ENCODE measurements at places on chromosomes 12 and 14. TPM values are rescaled to one million over a fixed set of nuclear protein-coding genes. Genes with fewer than 3 reads are reported as not detected.

GRCh38 chr14:72560331-72560730 is 333.6 kb downstream of the DPF3 start:
- H3K4me3 ChIP-seq = no peak overlapping the region
- DNase-seq = no peak
- no peak overlapping the region for H3K27ac ChIP-seq
- H3K36me3 ChIP-seq = no peaks in the 10 kb centered on the region
- H3K27me3 ChIP-seq = peaks cover 8% of the 10 kb centered on the region

GRCh38 chr14:88989911-88990310 is 165.5 kb downstream of the TTC8 start:
- no peak for DNase-seq
- H3K4me3 ChIP-seq = no peak overlapping the region
- H3K36me3 ChIP-seq = no peaks in the 10 kb centered on the region
- H3K4me1 ChIP-seq = peaks cover 32% of the 10 kb centered on the region

- DNase-seq = no peak
- H3K36me3 ChIP-seq = no peaks in the 10 kb centered on the region
- no peaks in the 10 kb centered on the region for H3K4me1 ChIP-seq
- H3K27me3 ChIP-seq = no peaks in the 10 kb centered on the region
These were observed 268.7 kb upstream of the TBX3 start for GRCh38 chr12:114952573-114953271.

- H3K27ac ChIP-seq = peak overlapping the region; percentile 56
- peaks cover 57% of the 10 kb centered on the region for H3K4me1 ChIP-seq
- H3K36me3 ChIP-seq = no peaks in the 10 kb centered on the region
- DNase-seq = peak; percentile 88
These were observed 2.1 kb upstream of the PLEK2 start for GRCh38 chr14:67413806-67414769.

GRCh38 chr14:77032491-77032843 is 4.0 kb upstream of the IRF2BPL start:
- H3K36me3 ChIP-seq = no peaks in the 10 kb centered on the region
- no peaks in the 10 kb centered on the region for H3K27me3 ChIP-seq
- no peak overlapping the region for H3K4me3 ChIP-seq
- no peak for DNase-seq
- H3K4me1 ChIP-seq = peaks cover 61% of the 10 kb centered on the region

DNA sequence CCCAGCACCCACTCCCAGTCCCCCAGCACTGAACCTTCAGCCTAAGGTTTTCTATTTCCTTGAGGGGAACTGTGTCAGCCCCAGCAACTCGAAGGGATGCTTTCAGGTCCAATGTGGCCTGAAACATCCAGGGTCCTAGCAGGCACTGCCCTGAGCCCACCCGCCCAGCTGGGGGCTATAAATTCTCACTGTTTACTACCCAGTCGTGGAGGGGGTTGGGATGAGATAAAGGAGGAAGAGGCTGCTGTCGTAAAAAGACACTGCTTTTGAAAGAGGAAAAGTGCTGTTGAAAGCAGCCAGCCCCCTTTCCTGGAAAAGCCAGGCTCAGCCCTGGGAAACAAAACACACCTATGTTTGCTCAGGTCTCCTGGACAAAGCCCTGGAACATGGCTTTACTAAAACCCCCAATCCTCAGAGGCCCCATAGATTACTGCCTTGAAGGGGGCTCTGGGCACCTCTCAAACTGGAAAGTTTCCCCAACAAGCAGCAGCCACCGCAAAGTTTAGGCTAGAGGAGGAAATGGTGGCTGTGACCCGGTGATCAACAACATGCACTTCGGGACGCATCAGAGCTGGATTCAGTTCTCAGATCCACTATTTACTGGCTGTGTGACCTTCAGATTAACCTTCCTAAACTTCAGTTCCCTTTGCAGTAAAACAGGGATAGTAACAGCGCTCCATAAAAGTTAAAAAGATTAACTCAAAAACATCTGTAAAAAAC is 51.0 kb downstream of the ACTN1 start:
- no peaks in the 10 kb centered on the region for H3K27me3 ChIP-seq
- no peaks in the 10 kb centered on the region for H3K4me1 ChIP-seq
- no peaks in the 10 kb centered on the region for H3K36me3 ChIP-seq
- no peak for DNase-seq

DNA sequence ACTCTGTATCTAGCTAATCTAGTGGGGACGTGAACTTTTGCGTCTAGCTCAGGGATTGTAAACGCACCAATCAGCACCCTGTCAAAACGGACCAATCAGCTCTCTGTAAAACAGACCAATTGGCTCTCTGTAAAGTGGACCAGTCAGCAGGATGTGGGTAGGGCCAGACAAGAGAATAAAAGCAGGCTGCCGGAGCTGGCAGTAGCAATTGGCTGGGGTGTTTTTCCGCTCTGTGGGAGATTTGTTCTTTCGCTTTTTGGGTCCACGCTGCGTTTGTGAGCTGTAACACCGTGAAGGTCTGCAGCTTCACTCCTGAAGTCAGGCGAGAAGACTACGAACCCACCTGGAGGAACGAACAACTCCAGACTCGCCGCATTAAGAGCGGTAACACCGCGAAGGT is 76.5 kb downstream of the SPRING1 start:
- no peak overlapping the region for H3K4me3 ChIP-seq

GRCh38 chr14:30710876-30711275 is 88.8 kb downstream of the SCFD1 start:
- H3K4me1 ChIP-seq = no peaks in the 10 kb centered on the region
- H3K27ac ChIP-seq = no peak overlapping the region
- no peaks in the 10 kb centered on the region for H3K27me3 ChIP-seq
- H3K4me3 ChIP-seq = no peak overlapping the region

GRCh38 chr14:29016050-29016900 is 249.7 kb downstream of the FOXG1 start:
- H3K4me1 ChIP-seq = no peaks in the 10 kb centered on the region
- no peak overlapping the region for H3K27ac ChIP-seq
- no peaks in the 10 kb centered on the region for H3K27me3 ChIP-seq
- H3K4me3 ChIP-seq = no peak overlapping the region
- H3K36me3 ChIP-seq = no peaks in the 10 kb centered on the region
- DNase-seq = no peak

DNA sequence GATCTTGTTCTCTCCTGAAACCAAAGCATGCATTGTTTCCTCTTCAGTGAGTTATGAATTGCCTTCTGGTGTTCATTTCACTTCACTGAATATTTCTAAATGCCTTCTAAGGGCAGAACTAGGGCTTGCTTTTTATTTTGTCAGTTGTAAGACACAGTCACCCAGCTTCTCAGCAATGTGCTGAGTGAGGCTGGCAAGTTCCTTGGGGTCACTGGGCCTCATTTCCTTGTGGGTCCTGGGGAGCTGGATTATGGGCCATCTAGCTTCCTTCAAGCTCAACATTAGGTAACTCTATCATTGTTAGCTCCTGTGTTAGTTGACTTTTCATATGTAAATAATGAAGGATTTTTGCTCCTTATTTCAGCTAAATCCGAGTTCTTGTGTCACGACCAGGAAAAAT is 13.8 kb downstream of the ASCL4 start:
- H3K4me3 ChIP-seq = no peak overlapping the region
- H3K27ac ChIP-seq = no peak overlapping the region
- H3K4me1 ChIP-seq = no peaks in the 10 kb centered on the region
- no peaks in the 10 kb centered on the region for H3K36me3 ChIP-seq

DNA sequence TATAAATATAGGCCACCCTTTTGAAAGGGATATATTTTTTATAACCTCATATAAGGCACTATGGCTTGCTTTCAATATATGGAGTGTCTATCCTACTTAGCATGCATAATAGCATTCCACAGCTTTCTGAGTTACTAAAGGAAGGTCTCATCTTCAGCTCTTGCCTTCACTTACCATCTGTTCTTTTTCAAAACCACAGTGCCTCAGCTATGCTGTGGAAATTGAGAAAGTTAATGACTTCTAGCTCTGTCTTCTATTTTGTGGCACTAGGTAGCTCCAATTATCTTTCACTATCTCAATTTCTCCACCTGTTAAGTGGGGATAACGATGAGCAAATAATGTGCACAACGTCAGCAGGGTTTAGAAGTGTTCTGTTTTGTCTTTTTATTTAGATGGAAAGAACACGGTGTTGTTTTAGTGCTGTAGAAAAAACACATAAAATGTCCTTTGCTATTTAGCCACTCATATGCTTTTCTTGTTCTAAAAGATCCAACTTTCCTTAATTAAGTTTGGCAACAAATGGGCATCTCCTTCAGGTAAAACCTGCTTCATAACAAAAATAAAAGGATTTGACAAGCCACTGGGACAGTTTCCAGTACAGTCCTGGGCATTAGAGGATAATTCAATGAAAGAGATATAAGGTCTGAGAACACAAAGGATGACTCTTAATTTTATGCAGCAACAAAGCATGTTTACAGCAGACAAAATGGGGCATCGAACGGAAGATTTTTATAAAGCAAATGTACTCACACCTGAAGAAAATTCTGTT is 462.0 kb upstream of the SYT1 start:
- H3K4me3 ChIP-seq = no peak overlapping the region
- no peaks in the 10 kb centered on the region for H3K36me3 ChIP-seq
- no peak for DNase-seq
- no peaks in the 10 kb centered on the region for H3K4me1 ChIP-seq
- H3K27ac ChIP-seq = no peak overlapping the region

- DNase-seq = no peak
- H3K36me3 ChIP-seq = no peaks in the 10 kb centered on the region
- H3K27ac ChIP-seq = no peak overlapping the region
- H3K4me1 ChIP-seq = no peaks in the 10 kb centered on the region
- no peak overlapping the region for H3K4me3 ChIP-seq
These were observed 1.2 kb downstream of the SSTR1 start for GRCh38 chr14:38208618-38209562.

- H3K36me3 ChIP-seq = peaks cover 7% of the 10 kb centered on the region
- H3K4me1 ChIP-seq = no peaks in the 10 kb centered on the region
- no peaks in the 10 kb centered on the region for H3K27me3 ChIP-seq
- no peak overlapping the region for H3K4me3 ChIP-seq
- H3K27ac ChIP-seq = no peak overlapping the region
These were observed 17.2 kb downstream of the NECAP1 start for GRCh38 chr12:8099235-8099634.

DNA sequence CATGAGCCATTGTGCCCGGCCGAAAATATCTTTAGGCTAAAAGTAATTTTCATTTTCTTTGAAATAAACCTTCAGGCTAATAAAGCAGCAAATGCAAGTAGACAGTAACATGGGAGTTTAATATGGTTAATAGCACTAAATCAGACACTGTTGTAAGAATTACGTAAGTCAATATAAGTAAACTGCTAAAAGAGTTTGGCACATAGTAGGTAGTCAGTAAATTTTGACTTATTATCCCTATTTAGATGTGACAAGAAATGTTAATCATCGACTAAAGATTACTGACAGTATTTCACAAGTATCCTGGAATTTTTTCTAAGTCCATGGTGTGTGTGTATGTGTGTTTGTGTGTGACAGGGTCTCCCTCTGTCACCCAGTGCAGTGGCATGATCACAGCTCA is 3.9 kb downstream of the PPP4R3A start:
- no peak overlapping the region for H3K27ac ChIP-seq
- H3K36me3 ChIP-seq = peaks cover 25% of the 10 kb centered on the region
- H3K4me1 ChIP-seq = peaks cover 11% of the 10 kb centered on the region
- H3K27me3 ChIP-seq = no peaks in the 10 kb centered on the region
- H3K4me3 ChIP-seq = no peak overlapping the region
- no peak for DNase-seq

DNA sequence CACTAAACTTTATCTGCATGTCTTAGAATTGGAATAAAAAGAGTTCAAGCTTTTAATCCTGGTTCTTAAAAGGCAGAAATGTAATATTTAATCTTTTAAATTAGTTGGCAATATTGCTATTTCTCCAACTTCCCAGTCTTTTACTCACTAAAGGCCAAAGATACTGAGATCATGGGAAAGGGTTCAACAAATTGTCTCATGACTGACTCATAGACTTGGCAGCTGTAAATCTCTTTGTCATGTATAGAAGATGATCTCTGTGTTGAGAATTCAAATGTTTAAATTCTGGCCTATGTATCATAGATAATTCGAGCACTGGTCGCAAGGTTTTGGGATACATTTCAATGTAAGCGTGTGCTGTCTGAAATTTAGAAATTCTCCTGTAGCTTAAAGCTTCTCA is 40.1 kb upstream of the STRAP start:
- H3K27ac ChIP-seq = no peak overlapping the region
- DNase-seq = no peak
- H3K27me3 ChIP-seq = no peaks in the 10 kb centered on the region
- H3K4me3 ChIP-seq = no peak overlapping the region

DNA sequence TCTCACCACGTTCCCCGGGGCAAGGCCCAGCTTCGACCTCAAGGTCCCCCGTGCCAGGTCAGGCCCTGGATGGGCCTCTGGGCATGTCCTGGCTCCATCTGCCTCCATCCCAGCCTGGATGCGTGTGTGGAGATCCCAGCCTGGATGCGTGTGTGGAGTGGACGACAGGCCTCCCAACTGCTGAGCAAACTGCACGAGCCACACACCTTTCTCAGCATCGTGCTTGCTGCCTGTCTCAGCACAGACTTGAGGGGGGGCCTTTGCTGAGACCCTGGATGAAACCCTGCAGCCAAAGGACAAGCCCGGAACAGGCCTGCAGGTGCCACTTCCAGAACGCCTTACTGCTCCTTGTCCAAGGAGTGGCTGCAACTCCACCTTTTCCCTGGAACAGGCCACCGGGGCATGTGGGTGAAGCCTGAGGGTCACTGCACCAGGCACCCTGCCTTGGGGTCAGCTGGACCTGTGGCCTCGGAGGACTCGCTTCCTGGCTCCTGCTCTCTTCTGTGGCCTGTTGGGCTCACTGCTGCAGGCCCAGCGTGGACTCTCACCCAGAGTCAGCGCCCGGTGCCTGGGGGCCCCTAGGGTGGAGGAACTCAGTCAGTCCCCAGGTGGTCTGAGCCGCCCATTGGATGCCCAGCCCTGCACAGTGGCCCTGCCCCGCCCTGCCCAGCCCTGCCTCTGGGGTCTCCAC is 176.0 kb downstream of the KIF26A start:
- DNase-seq = no peak
- H3K36me3 ChIP-seq = no peaks in the 10 kb centered on the region
- H3K27me3 ChIP-seq = peaks cover 6% of the 10 kb centered on the region
- no peak overlapping the region for H3K4me3 ChIP-seq

- H3K27ac ChIP-seq = no peak overlapping the region
- no peak for DNase-seq
- no peaks in the 10 kb centered on the region for H3K27me3 ChIP-seq
- no peaks in the 10 kb centered on the region for H3K36me3 ChIP-seq
- no peaks in the 10 kb centered on the region for H3K4me1 ChIP-seq
These were observed 301.7 kb downstream of the KCNH5 start for GRCh38 chr14:62743560-62743959.

- no peaks in the 10 kb centered on the region for H3K36me3 ChIP-seq
- no peaks in the 10 kb centered on the region for H3K4me1 ChIP-seq
- no peak overlapping the region for H3K4me3 ChIP-seq
- no peak overlapping the region for H3K27ac ChIP-seq
These were observed 9.8 kb downstream of the FRMD6 start for GRCh38 chr14:51661504-51661903.

TROAP gene
- total RNA-seq = 99.1 TPM

SRRM4 gene
- 0.02 TPM for total RNA-seq

GLIPR1L1 gene
- not detected for total RNA-seq

REP15 gene
- total RNA-seq = 0.86 TPM

LIN7A gene
- 1.5 TPM for total RNA-seq

KLHL33 gene
- total RNA-seq = 0.05 TPM

Data from HCT116 (cell line).